Smooth muscle cell of the brain vasculature (primary cell): ENCODE measurements at places on chromosomes 16 and 17.

DNA sequence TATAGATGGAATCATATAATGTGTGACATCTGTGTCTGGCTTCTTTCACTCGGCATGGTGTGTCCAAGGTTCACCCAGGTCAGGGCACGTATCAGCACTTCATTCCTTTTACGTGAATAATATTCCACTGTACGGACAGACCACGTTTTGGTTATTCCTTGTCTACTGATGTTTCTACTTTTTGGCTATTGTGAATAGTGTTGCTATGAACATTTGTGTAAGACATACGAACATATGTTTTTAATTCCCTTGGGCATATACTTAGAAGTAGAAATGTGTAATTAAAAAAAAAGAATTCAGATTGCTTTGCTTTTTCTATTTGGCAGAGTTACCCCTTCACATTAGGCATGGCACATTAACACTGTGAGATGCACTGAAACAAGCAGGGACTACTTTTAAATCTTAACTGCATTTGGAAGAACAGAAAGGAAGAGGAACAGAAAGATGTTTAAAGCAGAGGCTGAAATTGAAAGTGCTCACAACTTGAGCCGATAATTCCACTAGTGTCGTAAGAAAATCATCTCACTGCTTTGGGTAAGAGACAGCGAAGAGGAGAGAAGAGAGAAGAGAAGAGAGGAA is 105.3 kb downstream of the VPS53 start:
- DNase-seq = no peak

GRCh38 chr16:27950206-27950887 is 113.2 kb downstream of the GSG1L start:
- no peak for DNase-seq

DNA sequence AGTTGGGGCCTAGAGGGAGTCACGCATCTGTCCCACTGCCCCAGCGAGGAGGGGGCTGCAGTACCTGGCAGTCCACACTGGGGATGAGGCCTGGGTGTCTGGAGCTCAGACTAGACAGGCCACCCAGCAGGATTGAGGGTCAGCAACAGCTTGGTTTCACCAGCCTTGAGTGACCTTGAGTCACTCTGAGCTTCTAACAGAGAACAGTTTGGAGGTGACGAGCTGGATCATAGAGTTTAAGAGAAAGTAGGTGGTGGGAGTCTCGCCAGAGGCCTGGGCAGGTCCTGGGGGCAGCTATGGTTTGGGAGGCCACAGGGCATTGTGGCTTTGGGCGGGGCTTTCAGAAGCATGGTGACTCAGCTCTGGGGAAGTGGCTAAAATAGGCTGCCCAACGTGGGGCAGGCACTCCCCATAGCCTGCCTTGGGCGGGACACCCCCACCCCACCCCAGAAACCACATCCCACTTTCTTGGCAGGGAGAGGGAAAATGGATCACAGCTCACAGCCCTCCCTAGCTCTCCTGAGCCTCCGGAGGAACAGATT is 20.5 kb downstream of the CDC42EP4 start:
- DNase-seq = no peak

- DNase-seq = no peak
Measured at GRCh38 chr16:86984343-86984742, 332.8 kb downstream of the C16orf95 start.

- no peak for DNase-seq
Measured at GRCh38 chr16:11342021-11342855, 3.0 kb upstream of the RMI2 start.

- DNase-seq = no peak
Measured at GRCh38 chr17:57634713-57635465, 110.2 kb downstream of the CCDC182 start.

DNA sequence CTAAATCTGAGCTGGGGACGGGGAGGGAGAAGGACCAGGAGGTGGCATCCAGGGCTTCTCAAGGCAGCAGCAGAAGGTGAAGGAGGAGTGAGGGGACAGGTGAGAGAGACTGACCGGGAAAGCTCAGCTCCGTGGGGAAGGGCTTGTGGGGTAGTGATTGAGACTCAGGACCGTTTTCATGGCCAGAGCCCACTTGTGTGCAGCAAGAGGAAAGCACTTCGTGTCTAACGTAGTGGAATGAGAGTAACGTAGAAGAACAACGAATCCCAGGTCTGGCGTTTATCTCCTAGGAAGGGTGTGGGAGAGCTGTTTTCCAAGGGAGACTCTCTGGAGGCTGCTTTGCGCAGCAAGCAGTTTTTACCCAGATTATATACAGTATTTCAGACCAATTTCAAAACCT is 1.3 kb upstream of the CDH3 start:
- no peak for DNase-seq

DNA sequence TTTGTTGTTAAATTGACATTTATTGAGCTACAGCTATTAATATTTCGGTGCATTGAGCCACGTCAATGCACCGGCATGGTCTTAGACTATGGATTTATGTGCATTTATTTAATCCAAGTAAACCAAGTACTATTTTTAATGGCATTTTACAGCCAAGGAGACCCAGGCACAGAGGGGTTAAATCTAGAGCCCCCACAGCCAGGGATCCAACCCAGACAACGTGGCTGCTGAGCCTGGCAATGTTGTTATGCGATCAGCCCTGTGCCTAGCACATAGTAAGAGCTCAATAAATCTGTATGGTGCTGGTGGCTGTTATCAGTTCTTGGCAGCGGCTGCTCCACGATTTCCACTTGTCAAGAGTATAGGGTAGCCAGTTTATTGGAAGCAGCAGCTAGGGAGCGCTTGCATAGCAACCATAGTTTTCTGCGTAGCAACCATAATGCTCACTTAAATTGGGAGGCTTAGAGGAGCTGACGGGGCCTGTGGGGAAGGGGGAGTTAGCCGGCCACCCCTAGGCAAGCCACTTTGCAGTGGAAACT is 541 bp upstream of the RBBP6 start:
- no peak for DNase-seq

DNA sequence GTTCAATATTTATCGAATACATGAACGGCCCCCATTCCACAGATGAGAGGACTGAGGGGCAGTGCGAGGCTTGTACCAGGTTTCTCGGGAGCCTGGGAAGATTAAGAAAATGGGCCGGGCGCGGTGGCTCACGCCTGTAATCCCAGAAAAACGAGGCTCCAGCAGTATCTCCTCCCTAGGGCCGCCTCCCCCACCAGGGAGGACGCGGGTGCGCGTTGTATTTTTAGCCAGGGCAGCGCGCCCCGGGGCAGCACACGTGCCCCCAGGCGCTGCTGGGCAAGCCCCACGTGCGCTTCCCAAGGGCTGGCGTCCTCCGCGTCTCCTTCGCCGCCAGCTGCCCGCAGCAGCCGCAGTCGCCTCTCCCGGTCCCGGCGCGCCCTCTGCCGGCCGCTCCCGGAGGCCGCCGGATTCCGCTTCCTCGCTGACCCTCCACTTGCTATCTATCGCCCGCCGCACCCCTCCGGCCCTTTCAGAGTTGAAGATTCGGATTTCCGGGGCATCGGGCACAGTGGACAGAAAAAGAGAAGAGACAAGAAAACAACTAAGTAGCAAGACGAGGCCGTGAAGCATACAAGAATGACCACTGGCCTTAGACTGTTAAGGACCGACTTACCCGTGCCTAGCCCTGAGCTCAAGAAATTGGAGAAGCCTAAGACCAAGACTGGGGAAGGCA is 1.9 kb upstream of the YBX2 start:
- DNase-seq = no peak

GRCh38 chr16:76294396-76295214 is 17.4 kb downstream of the CNTNAP4 start:
- DNase-seq = no peak

DNA sequence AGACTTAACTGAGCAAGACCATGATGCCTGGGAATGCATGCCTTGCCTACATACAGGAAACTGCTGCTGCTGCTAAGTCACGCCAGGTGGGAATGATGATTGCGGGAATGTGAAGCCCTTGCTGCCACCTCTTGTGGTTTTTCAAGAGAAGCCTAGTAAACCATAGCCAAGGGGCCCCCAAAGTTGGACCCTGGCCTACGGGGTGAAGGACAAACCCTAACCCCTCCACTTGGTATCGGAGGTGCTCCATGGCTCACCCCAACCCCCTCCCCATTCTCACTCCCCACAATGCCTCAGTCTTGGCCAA is 233.9 kb downstream of the ZNF423 start:
- DNase-seq = no peak

- no peak for DNase-seq
Measured at GRCh38 chr16:50296807-50297206, 30.5 kb downstream of the ADCY7 start.

DNA sequence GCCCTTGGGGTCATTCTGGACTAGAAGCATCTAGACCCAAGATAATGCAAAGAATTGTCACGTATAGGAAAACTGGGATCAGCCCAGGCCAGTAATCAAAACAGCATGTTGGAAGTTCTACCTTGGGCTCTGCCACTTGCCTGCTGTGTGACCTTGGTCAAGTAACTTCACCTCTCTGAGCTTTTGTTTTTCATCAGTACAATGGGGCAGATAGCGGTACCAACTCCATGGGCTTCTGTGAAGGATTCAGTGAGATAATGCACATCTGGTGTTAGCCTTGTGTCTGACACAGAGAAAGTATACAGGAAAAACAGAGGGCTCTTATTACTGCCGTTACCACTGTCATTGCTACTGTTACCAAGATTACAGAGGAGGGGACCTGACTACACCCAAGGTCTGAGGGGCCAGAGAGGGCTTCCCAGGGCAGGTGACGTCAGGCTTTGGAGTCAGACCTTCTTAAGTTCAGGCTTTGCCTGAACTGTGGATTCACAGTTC is 24.6 kb downstream of the CMIP start:
- DNase-seq = no peak

GRCh38 chr16:61366006-61366405 is 670.2 kb downstream of the CDH8 start:
- DNase-seq = no peak

DNA sequence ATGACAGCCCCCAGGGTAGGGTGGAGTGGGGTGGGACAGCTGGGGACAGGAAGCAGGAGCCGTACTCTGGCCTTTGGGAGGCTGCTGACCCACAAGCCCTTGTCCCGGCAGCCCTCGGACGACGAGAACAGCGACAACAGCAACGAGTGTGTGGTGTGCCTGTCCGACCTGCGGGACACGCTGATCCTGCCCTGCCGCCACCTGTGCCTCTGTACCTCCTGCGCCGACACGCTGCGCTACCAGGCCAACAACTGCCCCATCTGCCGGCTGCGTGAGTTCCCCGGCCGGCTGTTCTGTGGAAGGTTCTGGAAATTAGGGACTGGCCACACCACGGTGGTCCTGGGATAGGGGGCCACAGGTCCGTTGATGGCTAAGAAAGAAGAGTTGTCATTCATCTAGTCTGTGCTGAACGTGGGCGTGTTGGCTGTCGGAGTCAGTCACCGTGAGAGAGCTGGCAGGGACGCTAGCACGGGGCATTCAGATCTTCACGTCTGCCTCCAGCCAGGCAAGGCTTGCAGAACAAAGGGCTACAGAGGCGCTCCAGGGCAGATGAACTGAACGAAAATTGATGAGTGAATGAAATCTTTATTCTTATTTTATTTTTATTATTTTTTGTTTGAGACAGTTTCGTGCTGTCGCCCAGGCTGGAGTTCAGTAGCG is 19.8 kb upstream of the NUDT16L1 start:
- DNase-seq = no peak

- no peak for DNase-seq
Measured at GRCh38 chr17:73514146-73514863, 129.9 kb downstream of the SDK2 start.

DNA sequence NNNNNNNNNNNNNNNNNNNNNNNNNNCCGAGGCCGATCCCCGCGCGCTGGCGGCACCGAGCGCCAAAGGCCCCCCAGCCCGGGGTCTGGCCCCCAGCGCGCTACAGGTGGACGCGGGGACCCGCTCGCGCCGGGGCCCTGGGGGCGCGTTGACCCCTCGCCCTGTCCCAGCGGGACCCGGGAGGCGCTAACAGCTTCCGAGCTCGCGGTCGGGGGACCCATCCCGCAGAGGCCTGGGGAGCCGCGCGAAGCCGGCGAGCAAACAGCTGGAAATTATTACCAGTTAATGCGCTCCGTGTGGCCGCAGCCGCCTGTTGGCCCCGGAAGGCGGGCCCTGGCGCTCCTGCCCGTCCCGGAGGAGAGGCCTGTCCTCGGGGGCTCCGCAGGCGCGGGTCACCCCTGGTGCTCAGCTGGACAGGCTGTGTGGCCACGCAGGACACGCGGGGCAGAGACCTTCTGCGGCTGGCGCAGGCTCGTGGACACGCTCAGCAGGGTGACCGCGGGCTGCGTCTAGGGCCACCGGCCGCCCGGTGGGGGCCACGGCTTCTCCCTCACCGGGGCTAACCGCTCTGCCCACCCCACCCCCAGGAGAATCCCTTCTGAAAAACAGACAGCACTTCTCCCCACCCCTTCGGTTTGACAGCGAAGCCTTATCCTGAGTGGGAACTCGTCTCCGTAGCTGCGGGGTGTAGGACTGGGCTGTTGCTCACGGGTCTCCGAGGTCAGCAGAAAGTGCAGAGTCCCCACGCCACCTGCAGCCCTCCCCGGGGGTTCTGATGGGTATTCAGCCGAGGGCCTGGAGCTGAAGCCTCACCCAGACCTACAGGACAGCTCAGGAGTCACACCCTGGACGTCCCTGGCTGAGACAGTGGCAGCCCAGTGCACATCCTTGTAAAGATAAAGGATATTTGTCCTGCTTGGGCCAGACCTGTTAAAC is 138.7 kb upstream of the RPH3AL start:
- DNase-seq = no peak

DNA sequence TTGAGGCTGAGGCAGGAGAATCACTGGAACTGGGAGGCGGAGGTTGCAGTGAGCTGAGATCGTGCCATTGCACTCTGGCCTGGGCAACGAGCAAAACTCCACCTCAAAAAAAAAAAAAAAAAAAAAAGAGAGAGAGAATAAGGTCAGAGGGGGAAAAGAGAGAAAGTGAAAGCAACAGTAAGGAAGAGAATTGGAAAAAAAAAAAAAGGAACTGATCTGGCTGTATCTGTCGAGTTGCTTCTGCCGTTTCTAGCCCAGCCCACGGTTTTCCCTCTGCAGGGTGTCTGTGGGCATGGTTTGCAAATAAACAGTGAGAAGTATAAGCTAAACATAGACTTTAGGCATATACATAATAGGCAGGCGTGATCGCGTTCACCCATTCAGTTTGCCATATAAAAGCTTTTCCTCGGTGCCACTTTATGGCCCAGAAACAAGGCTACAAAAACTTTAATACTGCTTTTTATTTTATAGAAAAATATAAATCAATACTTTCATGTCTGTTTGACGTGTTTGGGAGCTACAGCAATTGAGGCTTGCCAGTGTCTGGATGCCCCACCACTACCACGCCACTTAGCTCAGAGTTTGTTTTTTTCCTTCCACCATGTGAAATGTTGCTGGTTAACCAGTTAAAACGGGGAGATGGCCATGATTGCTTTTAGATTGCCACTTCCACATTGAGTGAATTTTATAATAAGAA is 436.7 kb downstream of the MAF start:
- no peak for DNase-seq
